ENCODE measurements at places on chromosomes 6 and 20.
A peak's percentile ranks its signal among the peaks of the same experiment; 100 is the strongest.

DNA sequence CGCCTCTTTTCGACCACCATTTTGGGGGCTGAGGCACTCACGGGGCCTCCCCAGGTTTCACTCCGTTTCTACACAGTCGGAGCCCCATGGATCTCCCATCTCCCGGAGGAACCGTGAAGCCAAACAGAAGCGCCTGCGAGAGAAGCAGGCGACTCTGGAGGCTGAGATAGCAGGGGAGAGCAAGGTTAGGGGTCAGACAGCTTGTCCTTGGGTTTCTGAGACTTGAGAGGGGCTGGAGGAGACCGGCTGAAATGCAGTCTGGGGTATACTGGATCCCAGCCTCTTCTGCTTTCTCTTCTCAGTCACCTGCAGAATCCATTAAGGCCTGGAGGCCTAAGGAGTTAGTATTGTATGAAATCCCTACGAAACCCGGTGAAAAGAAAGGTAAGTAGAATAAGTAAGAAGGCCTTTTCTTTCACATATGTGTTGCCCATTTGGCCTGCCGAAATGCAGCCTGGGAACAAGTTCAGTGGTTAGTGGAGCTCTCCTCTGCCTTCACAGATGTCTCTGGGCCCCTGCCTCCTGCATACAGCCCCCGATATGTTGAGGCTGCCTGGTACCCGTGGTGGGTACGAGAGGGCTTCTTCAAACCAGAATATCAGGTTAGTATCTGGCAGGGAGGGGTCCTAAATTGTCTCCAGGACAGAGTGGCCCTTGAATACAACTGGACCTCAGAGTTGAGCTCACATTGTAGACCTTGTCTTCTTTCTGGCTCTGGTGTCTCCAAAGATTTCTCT, 984 bp downstream of the VARS2 start:
- DNase-seq, result peak; percentile 30

GRCh38 chr6:513961-514360, 122.4 kb downstream of the IRF4 start:
- DNase-seq, result no peak

- DNase-seq, result no peak
Observed at GRCh38 chr6:37033819-37034795, 28.7 kb downstream of the FGD2 start.

GRCh38 chr6:136592930-136593673, 42.9 kb upstream of the MAP7 start:
- DNase-seq, result no peak

GRCh38 chr20:62774762-62775161, 21.5 kb upstream of the MRGBP start:
- DNase-seq, result no peak

GRCh38 chr6:145814501-145815308, at the start of gene FBXO30:
FBXO30 (minus strand) TSS chr6:145814795; CDS start chr6:145806405, 8,390 bp downstream.
- DNase-seq, result peak; percentile 88

- DNase-seq, result no peak
Observed at GRCh38 chr6:139587469-139587868, 213.0 kb upstream of the CITED2 start.

GRCh38 chr20:56163806-56164205, 84.7 kb upstream of the MC3R start:
- no peak for DNase-seq

GRCh38 chr20:63873477-63873971, 8.5 kb downstream of the TPD52L2 start:
- DNase-seq, result peak; percentile 55

DNA sequence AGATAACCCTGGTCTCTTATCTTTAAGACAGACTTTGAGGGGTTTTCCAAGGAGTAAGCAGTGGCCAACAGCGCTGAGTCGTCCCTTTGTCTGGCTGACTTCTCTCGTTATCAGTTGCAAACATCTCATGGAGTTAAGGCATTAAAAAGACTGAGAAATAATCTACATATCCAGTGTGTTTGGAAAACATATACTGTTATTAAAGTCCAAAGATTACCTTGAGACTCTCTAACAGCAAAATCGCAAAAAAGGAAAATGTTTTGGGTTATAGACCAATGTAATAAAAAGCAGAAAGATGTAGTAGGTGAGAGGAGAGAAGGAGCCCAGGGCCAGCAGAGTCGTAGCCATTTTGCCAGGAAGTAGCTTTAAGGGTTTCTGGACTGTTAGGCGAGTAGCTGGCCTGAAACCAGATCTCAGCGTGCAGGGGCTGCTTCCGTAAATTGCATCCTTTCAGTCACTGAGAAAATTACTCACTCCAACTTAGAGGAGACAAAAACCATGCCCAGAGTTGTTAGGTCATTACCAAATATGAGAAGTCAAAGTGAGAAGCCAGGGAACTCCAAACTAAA, 24.6 kb downstream of the MYLK4 start:
- no peak for DNase-seq

- DNase-seq, result no peak
Observed at GRCh38 chr6:30836431-30836866, 47.9 kb upstream of the DDR1 start.

GRCh38 chr6:56347526-56347925, 100.1 kb upstream of the COL21A1 start:
- no peak for DNase-seq

Data from activated naive CD4-positive, alpha-beta T cell treated with anti-CD3 and anti-CD28 coated beads, Interleukin-2, amount 10 ng/mL, durations not matched to agents 7 days and 5 days (primary cell).